ENCODE measurements at places on chromosomes 5 and 9.

- no peak for DNase-seq
Observed at GRCh38 chr9:91138760-91139159, 223.0 kb downstream of the AUH start.

DNA sequence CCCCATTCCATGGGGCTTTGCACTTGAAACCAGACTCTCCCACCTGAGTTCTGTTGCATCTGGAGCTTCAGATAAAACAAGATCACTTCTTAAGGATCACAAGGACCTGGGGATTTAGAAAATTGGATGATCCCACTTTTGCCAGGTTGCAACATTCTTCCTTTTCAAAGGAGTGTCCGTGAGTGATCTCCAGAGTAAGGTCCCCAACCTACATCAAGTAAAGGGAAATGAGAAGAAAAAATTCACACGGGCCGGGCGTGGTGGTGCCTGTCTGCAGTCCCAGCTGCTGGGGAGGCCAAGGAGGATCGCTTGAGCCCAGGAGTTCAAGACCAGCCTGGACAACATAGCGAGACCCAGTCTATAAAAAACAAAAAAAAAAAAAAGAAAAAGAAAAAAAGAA is 41.2 kb upstream of the COL5A1 start:
- no peak for DNase-seq

- peak; percentile 75 for DNase-seq
Observed at GRCh38 chr9:127897193-127897692, 2.2 kb downstream of the ST6GALNAC6 start.

DNA sequence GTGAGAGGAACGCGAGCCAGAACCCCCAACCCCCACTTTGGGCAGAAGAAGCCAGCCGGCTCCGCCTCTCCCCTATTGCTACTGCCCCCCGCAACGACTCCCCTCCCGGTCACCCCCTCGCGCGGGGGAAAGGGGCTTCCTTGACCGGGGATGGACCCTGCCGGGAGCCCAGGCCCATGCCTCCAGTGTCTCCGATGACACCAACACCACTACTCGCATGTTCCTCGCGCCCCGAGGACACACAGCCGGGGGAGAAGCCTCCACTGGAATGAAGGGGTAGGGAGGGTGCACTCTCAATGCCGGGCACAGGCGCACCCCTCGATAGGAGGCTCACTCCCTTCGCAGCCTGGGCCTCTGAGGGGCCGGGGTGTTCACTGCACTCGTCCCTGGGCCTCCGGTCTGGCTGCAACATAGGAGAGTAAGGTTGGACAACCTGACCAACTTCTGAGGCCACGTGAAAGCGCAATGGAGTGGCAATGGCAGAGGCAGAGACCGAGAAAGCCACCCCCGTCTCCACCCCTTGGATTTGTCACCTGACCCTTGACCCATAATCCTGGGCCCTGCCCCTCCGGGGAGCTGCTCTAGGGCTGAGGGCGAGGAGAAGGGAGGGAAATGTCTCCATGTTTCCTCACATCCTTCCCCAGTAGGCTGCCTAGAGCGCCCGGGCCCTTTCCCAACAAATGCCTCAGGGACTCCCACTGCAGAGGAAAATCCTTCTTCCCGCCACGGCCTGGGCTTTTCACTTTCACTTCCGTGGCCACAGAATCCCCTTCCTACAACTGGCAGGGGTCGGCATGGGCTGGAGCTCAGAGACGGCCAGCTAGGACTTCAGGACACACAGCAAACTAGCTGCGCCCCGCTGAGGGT is 1.1 kb upstream of the CNTFR start:
- DNase-seq = no peak

DNA sequence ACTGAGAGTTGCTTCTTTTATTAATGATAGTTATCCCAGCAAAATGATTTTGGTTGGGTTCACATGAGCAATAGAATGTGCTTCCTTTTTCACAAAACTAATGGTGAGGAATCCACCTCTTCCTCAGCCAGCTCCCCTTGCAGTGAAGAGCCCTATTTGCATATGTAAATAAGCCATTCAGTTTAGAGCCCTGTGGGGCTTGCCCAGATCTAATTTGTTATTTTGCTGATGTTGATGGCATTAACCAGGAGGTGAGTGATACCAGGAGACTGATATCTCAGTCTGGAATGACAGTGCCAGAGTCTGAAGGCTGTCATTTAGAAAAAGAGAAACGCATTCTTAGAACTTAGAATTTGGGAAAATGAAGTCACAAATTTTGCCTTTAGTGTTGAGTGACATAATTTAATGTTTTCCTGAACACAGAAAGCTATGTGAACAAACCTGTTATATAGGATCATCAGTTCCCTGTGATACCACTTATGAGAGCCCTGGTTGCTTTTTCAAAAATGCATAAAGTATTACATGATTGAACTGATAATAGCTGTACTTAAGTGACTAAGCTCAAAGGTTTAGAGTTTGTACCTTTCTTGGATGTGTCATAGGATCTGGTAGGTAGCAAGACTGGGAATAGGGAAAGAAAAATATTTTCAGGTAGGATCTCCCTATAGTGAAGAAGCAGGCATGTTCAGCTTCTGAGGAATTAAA is 271.6 kb downstream of the MAST4 start:
- no peak for DNase-seq

DNA sequence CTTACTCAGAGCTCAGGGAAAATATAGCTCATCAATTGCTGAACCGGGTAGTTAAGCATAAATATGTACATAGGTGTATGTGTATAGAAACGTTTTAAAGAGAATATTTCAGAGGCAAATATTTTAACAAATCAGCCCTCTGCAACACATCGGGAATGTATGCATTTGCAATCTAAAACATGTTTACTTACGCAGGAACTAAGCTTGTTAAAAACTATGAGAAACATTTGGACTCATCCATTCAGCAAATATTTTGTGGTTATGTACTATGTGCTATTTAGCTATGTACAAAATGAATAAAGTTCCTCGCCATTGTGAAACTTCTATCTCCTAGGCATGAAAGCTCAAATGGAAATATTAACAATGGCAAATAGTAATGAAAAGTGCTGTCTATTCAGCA is 469.9 kb downstream of the ARHGEF28 start:
- no peak for DNase-seq
